ENCODE measurements at places on chromosomes 5 and 9. TPM values are rescaled to one million over a fixed set of nuclear protein-coding genes. Genes with fewer than 3 reads are reported as not detected.

DNA sequence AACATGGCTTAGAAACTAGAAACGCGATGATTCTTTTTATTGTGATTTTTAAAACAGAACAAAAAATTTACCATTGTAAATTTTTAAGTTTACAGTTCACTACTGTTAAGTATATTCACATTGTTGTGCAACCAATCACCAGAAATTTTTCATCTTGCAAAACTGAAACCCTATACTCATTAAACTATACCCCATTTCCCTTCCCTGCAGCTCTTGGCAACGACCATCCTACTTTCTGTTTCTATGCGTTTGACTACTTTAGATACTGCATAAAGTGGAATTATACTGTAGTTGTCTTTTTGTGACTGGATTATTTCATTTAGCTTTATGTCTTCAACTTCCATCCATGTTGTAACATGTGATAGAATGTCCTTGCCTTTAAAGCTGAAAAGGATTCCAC lies 52.5 kb downstream of the SPOCK1 start:
- H3K27ac ChIP-seq, result no peak overlapping the region
- no peak for DNase-seq
- peaks cover 9% of the 10 kb centered on the region for H3K4me1 ChIP-seq
- H3K27me3 ChIP-seq, result no peaks in the 10 kb centered on the region

Gene GNA14
- 0.72 TPM for total RNA-seq

Gene BSPRY
- total RNA-seq, result not detected

- peak overlapping the region; percentile 84 for H3K4me3 ChIP-seq
- H3K27me3 ChIP-seq, result no peaks in the 10 kb centered on the region
- peaks cover 57% of the 10 kb centered on the region for H3K4me1 ChIP-seq
- H3K27ac ChIP-seq, result peak overlapping the region; percentile 99
- no peaks in the 10 kb centered on the region for H3K36me3 ChIP-seq
These were observed 668 bp downstream of the GLIS3 start for GRCh38 chr9:4299005-4299795.

Data from osteoblast (primary cell).